ENCODE measurements at places on chromosomes 7 and 10. TPM values are rescaled to one million over a fixed set of nuclear protein-coding genes. Genes with fewer than 3 reads are reported as not detected.

Gene FAM25C
- not detected for total RNA-seq

DNA sequence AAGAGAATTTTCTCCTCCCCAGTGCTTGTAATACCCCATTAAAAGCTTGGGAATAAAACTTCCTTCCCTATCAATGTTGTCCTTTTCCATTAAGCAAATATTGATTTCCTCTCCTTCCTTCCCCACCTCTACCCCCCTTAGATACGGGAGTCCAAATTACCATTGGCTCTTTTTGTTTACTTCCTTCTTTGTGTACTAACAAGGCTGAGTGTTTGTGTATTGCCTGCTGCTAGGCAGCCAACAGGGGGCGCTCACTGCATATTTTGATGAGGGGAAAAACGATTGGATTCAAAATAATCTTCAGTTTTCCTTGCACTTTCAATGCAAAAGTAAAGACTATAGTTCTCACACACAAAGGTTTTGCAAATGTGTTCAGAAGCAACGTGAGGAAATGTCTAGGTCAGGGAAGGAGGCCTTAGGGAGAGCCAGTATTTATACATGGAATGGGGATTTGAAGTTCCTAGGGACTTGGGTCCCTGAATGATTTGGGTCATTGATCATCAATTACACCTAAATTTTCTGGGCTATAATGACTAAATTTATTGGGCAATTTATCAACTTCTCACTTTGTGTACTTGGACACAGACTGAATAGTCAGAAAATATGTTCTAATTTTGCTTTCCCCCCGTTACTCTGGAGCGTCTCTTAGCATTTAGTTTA is 23.6 kb upstream of the VPS41 start:
- DNase-seq: peak; percentile 67

GRCh38 chr10:99560277-99561126 is 27.8 kb downstream of the NKX2-3 start:
- peak; percentile 66 for DNase-seq

Gene GIMAP1
- 19.0 TPM for total RNA-seq

Gene NUPR2
- not detected for total RNA-seq

Gene CNPY1
- total RNA-seq: not detected

DNA sequence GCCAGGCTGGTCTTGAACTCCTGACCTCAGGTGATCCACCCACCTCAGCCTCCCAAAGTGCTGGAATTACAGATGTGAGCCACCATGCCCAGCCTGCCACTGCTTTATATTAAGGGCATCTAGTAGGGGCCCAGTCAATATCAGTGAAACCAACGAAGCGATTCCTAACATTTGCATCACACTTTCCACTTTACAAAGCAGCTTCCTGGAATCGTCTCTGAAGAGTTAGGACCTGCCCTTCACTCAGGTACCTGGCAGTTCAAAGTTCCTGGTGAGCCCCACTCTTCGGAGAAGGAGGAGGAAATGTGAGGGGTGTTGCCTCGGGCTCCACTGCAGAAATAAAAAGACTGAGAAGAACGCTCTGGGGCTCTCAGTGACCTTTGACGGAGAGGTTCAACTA is 31.1 kb upstream of the EZH2 start:
- DNase-seq: no peak

Gene ACSM6
- not detected for total RNA-seq

DNA sequence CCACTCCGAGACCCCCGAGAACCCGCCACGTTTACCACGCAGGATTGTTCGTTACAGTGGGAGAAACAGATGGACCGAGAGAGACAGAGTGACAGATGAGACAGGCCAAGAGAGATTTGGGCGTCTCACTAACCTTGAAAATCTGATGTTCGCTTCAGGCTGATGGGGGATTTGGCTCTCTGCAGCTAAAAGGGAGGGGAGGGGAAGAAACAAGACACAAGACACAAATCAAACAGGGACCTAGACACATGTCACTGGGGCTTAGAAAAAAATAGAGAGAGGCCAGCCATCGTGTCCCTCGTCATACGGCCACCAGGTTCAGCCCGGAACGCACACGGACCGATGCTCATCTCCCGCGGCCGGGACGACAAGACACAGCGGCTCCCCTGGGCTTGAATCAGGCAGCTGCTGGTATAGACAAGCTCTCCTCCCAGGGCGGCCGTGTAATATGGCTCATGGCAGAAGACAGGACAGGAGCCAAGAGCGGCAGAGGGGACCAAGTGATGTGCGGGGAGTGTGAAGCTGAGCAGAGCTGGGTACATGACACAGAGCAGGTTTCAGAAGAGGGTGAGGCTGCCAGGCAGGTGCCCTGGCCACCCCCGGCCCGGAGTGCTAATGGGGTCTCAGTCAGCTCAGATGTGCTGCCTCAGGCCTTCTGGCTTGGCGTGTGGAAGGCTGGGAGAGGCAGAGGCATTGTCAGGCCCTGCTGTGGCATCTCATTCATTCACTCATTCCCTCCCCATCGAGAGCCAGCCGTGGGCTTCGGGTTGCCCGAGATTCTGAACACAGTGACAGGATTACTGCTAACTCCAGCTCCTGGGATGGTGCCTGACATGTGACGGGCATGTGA is 88.5 kb upstream of the GNA12 start:
- DNase-seq: no peak

GRCh38 chr7:96992192-96993005 is 13.0 kb upstream of the DLX6 start:
- no peak for DNase-seq

Gene GHITM
- 133 TPM for total RNA-seq

DNA sequence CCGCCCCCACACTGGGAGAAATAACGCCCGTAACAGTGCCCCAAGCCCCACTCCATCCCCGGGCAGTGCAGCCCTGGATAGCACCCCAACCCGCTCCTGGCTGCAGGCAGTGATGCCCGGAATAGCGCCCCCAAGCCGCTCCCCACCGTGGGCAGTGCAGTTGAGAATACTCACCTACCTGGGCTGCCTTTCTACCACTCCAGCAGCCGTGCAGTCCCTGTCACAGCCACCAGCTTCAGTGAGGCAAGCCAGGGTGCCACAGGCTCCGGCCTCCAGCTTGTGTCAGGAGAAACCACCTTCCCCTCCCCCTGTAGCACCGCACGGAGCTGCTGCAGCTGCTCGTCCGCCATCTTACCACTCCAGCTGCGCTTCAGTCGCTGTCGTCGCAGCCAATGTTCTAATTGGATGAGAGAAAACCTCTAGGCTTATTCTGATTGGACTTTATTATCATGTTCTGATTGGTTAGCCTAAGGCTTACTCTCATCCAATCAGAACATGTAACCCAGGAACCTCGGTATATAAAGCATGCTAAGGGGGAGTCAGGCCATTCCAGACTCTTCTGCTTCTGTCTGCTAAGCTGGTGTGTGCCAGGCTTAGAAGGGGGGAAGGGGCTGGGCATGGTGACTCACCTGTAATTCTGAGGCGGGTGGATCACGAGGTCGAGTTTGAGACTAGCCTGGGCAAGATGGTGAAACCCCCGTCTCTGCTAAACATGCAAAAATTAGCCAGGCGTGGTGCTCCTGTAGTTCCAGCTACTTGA is 53.2 kb upstream of the ZNF33B start:
- no peak for DNase-seq

- DNase-seq: no peak
Measured at GRCh38 chr10:70960783-70961570, 72.6 kb upstream of the PCBD1 start.

DNA sequence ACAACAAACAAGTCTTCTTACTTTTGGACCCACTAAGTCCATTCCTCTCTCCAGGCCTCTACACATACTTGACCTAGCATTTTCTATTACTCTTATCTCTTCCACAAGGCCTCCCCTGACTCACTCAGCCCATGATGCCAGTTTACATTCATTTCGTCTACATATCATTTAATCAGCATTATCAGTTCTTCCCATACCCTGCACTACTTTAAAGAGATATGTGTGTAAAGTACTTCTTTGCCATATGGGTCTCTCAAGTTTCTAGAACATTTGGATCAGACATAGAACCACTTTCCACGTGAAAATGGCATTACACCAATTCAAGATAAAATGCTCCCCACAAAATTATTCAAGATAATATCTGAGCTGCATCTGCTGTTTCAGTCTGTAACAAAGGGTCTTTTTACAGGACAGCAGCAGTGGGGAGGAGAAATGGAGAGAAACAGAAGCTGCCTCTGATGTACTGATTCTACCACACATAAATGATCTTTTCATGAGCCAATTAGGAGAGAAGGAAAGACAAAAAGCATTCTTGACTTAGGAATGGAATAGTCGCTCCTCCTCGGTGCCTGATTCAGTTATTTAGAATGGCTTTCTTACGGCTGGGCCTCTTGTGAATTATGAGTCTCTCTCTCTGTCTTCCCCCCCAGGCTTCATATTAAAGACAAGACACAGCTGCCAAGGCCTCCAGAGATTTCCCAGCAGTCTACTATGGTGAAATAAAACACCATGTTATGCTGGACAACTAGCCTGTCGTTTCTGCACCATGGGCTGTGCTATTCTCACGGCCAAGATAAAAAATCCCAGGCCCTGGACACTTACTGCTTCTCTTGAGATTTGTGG is 46.9 kb upstream of the SEPTIN7 start:
- DNase-seq: no peak
